ENCODE measurements at places on chromosomes 6 and 20.

DNA sequence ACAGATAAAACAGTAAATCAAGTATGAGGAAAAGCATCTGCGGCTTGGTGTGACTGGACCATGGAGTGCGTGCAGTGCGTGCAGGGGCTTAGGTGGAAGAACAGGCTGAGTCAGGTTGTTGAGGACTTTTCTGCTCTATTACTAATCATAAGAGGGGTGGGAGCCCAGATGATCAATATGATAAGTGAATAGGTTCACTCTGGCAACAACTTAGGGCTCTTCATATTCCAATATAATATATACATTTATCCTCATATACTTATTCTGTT, 56.4 kb downstream of the PDE10A start:
- no peak for DNase-seq

GRCh38 chr20:1282966-1283365, 16.9 kb downstream of the SNPH start:
- DNase-seq = no peak

DNA sequence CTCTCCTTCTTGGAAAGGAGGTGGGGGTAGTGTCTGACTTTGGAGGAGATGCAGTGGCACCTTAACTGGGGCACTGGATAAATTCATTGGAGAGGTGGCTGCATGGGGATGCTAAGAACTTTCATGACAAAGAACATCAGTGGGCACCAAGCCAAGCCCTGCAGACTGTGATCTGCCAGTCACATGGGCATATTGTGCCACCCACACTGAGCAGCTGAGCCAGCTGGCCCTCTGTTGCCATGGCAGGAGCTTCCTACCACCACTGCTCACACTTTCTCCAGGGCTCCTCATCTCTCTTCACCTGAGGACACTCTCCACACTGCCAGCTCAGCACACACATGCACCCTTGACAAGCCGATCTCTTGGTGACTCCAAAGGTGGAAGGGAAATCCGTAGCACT, 715.6 kb downstream of the QKI start:
- no peak for DNase-seq

DNA sequence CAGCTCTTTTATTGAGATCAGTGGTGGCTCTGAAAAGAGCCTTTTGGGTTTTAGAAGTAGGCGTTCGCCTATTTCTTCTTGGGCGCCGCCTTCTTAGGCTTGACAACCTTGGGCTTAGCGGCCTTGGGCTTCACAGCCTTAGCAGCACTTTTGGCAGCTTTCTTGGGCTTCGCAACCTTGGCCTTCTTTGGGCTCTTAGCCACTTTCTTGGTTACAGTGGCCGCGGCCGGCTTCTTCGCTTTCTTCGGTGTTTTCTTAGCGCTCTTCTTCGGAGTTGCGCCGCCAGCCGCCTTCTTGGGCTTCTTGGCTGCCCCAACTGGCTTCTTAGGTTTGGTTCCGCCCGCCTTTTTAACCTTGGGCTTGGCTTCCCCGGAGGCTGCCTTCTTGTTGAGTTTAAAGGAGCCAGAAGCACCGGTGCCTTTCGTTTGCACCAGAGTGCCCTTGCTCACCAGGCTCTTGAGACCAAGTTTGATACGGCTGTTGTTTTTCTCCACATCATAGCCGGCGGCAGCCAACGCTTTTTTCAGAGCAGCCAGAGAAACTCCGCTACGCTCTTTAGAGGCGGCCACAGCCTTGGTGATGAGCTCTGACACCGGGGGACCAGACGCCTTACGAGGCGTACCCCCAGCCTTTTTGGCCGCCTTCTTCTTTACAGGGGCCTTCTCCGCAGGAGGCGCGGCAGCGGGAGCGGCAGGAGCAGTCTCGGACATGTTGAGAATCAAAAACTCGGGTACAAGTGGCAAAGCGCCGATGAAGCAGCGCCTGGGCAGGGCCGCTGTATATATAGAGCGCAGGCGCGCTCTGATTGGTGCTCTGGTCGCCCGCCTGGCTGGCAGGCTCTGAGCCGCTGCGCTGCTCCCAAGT, 31.3 kb upstream of the HFE start:
- DNase-seq = peak; percentile 48

DNA sequence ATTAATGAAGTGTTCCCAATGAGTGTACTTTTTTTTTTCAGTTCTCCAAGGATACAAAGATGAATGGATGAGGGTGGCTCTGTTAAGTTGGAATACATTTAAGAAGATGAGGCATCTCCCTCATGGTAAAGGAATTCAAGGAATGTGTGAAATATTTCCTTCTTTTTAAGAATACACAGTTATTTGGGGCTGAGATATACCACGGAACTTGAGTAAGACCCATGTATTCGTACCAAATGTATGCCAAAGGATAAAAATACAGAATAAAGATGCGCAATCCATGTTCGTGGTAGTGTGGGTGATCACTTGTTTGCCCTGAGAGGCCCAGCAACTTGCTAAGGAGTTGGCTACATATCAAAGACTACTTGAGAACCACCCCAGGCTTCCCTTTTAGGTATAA, 164.2 kb upstream of the TCF21 start:
- no peak for DNase-seq

DNA sequence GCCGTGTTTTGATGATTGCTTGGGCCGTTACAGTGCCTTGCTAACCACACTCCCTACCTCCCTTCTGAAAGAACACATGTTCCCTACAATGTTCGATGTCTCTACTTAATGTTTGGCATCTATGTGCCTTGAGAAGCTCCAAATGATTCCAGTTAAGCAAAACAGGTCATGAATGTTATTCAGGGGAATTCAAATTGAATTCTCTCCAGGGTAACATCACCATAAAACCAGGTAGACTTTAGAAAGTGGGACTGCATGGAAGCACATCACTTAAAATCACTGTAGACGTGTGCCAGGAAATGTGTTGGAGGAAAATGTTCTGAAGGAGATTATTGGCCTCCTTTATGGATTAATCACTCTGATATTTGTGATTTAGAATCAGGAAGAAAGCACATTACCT, 128.1 kb downstream of the ADAT2 start:
- no peak for DNase-seq

DNA sequence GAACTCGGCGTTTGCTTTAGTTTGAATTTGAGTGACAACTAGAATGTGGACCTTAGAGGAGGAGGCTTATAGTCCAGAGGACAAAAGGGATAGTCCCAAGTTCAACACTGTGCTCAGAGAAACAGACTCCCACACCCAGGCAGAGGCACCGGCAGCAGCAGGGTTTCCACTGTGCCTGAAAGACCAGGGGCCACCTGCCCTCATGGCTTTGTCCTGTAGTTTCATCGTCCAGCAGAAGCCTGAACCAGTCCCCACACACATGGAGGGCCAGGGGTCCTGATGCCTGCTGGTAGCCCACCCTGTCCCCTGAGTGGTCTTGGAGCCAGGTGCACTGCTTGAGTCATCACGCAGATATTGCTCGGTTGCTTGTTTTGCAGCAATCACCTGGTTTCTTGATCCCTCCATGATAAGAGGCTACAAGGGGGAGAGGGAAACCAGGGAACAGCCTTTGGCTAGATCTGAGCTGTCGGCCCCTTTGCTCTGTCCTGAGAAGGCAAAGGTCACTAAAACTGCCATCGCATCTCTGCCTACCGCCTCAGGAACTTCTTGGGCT, 7.2 kb upstream of the ACSS1 start:
- no peak for DNase-seq

- DNase-seq = no peak
These were observed 71.0 kb downstream of the SOX4 start for GRCh38 chr6:21664314-21665109.

- no peak for DNase-seq
These were observed 315.1 kb downstream of the HDGFL1 start for GRCh38 chr6:22884456-22884855.

GRCh38 chr6:160156842-160157241, 35.2 kb downstream of the SLC22A1 start:
- no peak for DNase-seq

- DNase-seq = no peak
These were observed 50.7 kb upstream of the INSM1 start for GRCh38 chr20:20317195-20317594.

DNA sequence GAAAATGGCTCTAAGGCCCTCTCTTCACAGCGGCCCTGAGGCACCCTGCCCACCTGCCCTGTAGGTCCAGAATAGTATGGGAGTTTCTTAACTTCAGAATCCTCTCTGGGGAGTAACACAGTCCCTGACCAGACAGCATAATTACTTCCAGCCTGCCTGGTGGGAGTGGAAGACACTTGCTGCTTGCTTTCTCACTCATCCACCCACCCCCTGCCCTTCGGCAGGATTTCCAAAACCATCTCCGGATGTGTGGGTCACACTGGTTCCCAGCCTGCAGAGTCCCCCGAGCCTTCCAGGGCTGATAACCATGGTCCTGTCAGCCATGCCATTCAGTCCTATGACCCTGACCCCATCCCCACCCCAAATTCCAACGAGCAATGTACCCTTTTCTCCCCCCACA, 5.4 kb downstream of the SLC29A1 start:
- no peak for DNase-seq

- no peak for DNase-seq
These were observed 24.1 kb downstream of the MCM8 start for GRCh38 chr20:5974531-5974930.

DNA sequence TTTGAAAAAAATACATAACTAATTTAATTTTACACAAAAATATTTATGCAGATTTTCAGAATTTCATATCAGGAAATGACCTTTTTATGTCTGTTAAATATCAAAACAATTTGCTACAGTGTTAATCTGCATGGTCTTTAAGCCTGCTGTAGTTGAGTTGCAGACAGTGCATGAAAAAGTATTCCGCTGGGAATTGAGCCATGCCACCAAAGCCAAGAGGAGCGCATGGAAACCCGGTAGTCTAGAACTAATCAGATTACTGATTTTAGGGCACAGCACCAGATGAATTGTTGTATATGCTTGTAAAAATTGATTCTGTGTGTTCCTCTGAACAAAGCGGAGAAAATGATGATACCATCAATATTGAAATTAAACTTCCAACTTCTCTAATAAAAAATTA, 34.3 kb upstream of the LAMP5 start:
- DNase-seq = no peak

- no peak for DNase-seq
These were observed 253.9 kb downstream of the SLC24A3 start for GRCh38 chr20:19466206-19466928.

DNA sequence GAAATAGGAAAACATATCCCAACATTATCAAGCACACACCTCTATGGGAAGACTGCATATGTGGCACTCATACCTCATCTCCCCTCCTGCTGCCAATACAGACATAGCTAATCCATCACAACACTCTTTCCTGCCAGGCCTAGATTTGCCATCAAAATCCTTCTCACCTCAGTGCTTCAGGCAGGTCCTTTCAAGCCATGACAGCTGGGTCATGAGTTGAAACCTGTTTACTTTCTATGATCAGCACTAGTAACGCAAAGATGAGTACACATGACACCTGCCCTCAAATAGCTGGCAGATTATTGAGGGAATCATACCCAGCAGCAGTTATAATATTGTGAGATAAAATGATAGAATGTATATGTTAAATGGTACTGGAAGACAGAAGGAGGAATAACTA, 183.1 kb downstream of the AIG1 start:
- DNase-seq = no peak

GRCh38 chr20:58330687-58331086, 21.2 kb downstream of the RAB22A start:
- DNase-seq = no peak

GRCh38 chr20:6302041-6302440, 179.2 kb upstream of the FERMT1 start:
- no peak for DNase-seq

GRCh38 chr6:3409699-3410384, 47.0 kb downstream of the SLC22A23 start:
- DNase-seq = no peak

- DNase-seq = no peak
These were observed 146.3 kb upstream of the B3GAT2 start for GRCh38 chr6:71103130-71103529.

- no peak for DNase-seq
These were observed 198.6 kb upstream of the SIM1 start for GRCh38 chr6:100663219-100663863.
